Tracheal epithelial cell (primary cell): ENCODE measurements at places on chromosomes 13 and 19. TPM values are rescaled to one million over a fixed set of nuclear protein-coding genes. Genes with fewer than 3 reads are reported as not detected.

The ERVV-1 gene
- total RNA-seq: 0.48 TPM in 1 of 2 replicates, not detected in the other

The PLPPR3 gene
- 0.48 TPM in 1 of 2 replicates, not detected in the other for total RNA-seq

The RGL3 gene
- total RNA-seq: 1.4 TPM in 1 of 2 replicates, not detected in the other

The ARHGEF7 gene
- 18.6 and 26.0 TPM in 2 replicates for total RNA-seq

The PLK5 gene
- total RNA-seq: not detected in 2 replicates

The C1QTNF9B gene
- total RNA-seq: not detected in 2 replicates

The CLEC17A gene
- total RNA-seq: not detected in 2 replicates

The FFAR3 gene
- not detected in 2 replicates for total RNA-seq

The PPM1N gene
- 0.64 and 1.4 TPM in 2 replicates for total RNA-seq

The KLK7 gene
- 3.2 and 13.0 TPM in 2 replicates for total RNA-seq

The TNNT1 gene
- total RNA-seq: 79.9 and 106 TPM in 2 replicates

The TNFSF11 gene
- 0.48 TPM in 1 of 2 replicates, not detected in the other for total RNA-seq

The PABPC3 gene
- total RNA-seq: under 0.01 and 0.21 TPM in 2 replicates

The CEACAM8 gene
- not detected in 2 replicates for total RNA-seq

The HSH2D gene
- total RNA-seq: 0.43 and 0.96 TPM in 2 replicates

The RNF225 gene
- total RNA-seq: 0.48 and 3.0 TPM in 2 replicates
